AG08395 (cell line): ENCODE measurements at places on chromosomes 2 and 18.
A peak's percentile ranks its signal among the peaks of the same experiment; 100 is the strongest.

- DNase-seq: no peak
Measured at GRCh38 chr2:189916651-189917050, 132.4 kb downstream of the PMS1 start.

GRCh38 chr2:179255129-179255528 lies 9.5 kb downstream of the SESTD1 start:
- DNase-seq: no peak

DNA sequence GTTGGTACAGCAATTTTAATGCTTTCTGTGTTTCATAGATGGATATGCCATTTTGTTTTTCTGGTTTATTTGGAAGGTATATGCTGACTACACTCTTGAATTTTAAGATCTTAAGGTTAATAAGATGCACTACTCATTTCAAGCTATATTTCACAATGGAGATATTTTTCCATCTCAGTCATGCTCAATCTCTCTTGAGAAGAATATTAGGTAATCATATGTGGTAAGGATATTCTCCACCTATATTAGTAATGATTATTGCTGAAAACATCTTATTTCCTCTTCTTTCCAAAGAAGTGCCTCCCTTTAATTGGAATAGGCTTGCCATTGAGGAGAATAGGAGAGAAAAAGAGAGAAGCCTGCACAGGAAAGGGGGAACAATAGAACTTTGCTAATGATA lies 40.1 kb downstream of the EPB41L3 start:
- no peak for DNase-seq

DNA sequence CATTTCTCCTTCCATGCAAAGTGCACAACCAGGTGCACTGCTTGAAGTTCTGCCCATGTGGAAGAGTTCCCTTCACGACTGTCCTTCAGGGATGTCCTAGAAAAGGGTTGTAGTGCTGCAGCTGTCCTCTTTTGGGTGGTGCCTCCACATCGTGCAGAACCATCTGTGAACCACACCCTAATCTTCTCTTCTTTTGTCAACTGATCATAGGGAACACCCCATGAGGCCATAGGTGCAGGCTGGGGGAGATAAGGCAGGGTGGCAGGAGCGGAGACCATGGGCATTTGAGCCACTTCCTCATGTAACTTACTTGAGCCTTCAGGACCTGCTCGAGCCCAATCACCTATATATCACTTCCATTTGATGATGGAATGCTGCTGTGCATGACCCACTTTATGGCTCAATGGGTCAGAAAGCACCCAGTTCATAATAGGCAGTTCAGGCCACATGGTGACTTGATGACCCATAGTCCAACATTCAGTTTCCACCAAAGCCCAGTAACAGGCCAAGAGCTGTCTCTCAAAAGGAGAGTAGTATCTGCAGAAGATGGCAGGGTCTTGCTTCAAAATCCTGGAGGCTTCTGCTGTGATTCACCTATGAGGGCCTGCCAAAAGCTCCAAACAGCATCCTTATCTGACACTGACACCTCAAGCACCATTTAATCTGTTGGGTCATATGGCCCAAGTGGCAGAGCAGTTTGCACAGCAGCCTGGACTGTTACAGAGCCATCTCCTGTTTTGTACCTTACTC lies 84.7 kb upstream of the CYRIA start:
- DNase-seq: no peak

DNA sequence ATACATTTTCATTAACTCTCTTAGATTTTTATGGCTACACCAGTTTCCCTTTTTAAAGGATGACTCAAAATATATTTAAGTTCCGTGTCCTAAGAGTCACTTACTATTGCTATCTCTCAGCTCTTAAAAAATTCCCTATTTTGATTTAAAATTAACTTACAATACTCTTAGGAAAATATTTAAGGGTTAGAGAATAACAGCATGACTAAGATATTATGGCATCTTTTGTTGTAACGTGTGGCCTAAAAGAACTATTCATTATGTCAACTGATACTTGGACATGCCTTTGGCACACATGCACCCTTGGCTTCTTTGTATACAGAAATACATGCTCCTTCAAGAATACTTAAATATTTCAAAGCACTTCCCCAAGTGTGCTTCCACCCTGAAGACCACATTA lies 42.3 kb downstream of the SCN3A start:
- DNase-seq: no peak

GRCh38 chr2:195051401-195051800 lies 605.6 kb upstream of the SLC39A10 start:
- no peak for DNase-seq

DNA sequence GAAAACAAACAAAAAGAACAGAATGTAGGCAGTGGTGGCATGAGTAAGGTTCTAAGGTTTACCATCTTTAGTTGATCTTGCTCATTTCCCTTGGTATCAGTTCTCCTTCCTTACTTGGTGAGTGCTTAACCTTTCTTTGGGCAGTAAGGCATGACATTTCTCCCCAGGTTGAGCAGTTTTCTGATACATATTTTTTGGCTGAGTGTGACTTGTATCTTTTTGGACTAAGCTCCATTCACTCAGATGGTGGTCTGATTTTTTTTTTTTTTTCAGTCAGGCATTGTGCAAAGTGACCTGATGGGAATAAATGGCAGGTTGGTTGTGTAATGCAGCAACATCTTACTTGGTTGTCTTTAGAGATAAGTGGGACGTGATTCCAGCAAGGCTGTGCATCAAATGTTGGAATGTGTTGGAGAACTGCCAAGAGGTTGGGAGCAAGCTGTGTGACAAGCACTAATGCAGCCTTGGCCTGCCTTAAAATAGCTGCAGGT lies 15.1 kb downstream of the SPTBN1 start:
- no peak for DNase-seq

DNA sequence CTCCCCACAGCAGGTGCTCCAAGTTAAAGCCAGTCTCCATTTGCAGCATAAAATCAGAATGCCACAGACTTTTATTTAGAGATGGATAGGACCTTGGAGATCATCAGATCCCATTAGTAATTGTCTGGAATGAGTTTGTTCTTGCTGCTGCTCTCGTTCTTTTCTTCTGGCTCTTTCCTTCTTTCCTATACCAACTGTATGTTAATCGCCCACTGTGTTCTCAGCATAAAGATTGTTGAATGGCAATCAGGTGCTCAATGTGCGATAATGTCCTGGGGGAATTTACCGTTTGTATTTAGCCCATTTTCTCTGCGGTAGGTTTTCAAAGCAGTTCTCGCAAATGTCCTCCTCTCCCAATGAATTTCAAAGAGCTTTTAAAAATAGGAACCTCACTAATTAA lies 3.3 kb downstream of the GPR39 start:
- DNase-seq: no peak

DNA sequence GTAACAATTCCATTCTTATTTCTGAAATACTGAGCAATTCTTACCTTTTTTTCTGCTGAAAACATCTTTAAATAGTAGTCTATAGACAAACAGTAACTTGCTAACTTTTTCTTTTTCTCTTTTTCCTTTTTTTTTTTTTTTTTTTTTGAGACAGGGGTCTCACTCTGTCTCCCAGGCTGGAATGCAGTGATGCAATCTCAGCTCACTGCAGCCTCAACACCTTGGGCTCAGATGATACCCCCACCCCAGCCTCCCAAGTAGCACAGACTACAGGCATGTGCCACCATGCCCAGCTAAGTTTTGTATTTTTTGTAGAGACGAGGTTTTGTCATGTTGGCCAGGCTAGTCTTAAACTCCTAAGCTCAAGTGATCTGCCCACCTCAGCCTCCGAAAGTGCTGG lies 42.2 kb downstream of the MFSD6 start:
- no peak for DNase-seq

- no peak for DNase-seq
Measured at GRCh38 chr2:128817171-128817570, 498.5 kb upstream of the HS6ST1 start.

- no peak for DNase-seq
Measured at GRCh38 chr18:23693846-23694245, 4.6 kb downstream of the LAMA3 start.

DNA sequence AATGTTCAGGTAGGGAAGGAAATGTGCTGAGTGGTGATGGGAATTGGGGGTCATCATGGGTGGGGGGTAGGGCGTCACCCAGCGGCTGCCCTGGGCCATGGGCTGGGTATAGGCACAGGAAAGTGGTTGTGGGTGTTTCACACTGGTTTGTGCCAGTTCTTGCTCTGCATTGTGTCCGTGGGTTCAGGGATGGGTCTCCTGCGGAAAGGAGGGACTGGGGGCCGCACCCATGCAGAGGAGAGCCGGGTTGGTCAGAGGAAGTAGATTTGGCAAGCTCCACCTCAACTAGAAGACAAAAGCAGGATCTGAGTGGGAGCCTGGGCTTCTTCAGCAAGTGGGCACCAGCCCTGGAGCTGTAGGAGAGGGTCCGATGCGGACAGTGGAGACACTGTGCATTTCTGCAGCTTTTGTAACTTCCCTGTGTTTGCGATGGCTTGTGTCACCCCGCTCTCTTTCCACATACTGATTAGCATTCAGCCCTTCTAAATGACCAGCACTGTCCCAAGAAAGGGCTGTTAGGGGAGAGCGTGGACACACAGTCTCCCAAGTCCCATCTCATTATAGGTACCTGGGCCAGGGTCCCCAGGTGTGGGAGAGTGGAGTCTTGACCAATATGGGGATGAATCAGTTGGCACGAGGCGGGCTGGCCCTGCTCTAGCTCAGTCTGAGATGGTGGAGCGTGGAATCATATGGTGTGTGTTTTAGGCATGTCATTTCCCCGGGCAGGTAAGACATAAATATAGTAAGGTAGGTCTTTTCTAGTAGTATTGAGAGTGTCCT lies 67.2 kb downstream of the LRRFIP1 start:
- DNase-seq: no peak

DNA sequence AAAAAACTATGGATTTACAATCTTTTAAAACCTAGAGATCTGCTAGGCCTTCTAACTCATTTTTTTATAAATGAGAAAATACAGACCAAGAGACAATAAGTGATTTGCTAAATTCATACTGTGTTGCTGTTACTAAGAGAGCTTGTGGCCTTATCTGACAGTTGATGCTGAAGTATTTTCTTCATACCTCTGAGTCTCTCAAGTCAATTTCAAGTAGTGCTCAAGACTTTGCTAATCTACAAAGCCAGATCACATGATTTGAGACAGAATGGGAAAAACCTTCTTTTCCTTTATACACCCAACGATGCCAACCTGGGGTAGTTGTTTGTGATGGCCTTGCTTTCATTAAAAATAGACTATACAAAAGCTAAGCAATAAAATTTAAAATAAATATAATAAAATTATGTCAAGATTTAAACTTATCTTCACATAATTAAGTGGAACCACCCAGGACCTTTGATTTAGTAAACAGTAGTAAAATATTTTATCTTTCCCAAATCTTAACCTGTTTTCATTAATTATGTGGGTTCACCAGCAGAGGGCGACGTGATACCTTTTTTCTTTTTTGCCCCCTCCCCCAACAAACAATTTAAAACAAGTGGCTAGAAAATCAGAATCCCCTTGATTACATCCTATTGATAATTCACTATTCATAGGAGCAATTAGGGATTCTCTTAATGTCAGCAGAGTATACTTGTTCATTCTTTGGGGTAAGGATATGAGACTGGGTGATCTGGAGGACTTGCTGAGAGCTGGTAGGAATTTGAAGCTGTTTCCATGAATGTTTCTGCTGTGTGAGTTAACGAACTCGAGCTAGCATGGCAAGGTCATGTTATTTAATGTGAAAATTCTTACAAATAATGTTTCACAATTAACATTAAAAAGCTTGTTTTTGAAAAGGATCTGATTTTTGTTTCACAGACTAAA lies 49.6 kb upstream of the SLC5A7 start:
- DNase-seq: no peak

DNA sequence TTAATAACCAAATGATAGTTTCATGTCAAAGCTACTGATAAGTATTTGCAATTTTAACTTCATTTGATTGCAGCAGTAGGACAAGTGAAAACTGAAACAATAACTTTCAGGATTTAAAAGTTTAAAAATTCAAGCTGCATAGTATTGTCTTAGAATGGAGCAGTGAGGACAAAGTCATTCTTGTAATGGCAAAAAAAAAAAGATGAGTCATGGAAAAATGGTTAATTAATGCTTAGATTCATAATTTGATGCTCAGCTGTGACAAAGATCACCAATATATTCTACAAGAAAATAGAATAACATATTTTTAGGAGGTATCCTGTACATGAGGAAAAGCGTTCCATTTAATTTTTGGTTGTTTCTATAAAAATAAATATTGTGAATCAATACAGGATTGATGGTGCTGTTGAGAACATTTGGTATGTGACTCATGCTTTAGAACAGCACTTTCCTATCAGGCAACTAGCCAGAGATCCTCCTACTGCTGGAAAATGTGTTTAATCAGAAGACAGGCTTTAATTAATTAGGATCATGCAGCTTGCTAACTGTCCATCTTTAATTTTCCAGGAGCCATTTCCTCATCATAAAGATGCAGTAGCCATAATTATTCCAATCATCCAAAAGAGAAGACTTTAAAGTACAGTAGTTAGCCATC lies 239.0 kb upstream of the MMADHC start:
- peak; percentile 26 for DNase-seq

DNA sequence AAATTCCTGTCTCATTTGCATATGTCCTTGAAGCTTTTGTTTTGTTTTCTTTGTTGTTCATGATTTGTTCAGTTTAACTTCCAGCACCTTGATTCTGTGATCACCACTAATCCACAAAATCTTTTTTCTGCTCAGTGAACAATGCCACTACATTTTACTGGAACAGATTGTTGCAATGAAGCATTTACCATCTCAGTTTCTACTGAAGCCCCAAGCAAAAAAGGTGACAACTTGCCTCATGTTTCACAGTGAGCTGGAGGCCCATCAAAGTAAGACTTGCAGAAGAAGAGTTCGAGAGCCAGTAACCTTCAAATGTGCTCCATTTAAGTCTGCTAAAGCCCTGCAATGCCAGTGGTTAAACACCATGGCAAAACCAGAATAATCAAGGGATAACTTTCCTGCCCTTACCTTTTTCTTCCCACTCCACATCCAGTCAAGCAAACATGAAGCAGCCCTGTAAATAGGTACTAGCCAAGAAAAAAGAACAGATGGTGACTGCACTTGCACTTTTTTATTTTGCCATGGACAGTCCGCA lies 25.7 kb upstream of the PDE1A start:
- DNase-seq: no peak

- DNase-seq: no peak
Measured at GRCh38 chr2:25032901-25033300, 9.0 kb upstream of the EFR3B start.

GRCh38 chr18:59431131-59431530 lies 72.1 kb upstream of the LMAN1 start:
- DNase-seq: no peak

- DNase-seq: no peak
Measured at GRCh38 chr18:10907749-10908148, 241.6 kb downstream of the PIEZO2 start.

GRCh38 chr2:231482806-231483391 lies 18.6 kb upstream of the NCL start:
- peak; percentile 92 for DNase-seq

- DNase-seq: no peak
Measured at GRCh38 chr18:76610933-76611749, 116.1 kb upstream of the ZNF516 start.
